Choroid plexus epithelial cell (primary cell): ENCODE measurements at places on chromosomes 2 and 18.

DNA sequence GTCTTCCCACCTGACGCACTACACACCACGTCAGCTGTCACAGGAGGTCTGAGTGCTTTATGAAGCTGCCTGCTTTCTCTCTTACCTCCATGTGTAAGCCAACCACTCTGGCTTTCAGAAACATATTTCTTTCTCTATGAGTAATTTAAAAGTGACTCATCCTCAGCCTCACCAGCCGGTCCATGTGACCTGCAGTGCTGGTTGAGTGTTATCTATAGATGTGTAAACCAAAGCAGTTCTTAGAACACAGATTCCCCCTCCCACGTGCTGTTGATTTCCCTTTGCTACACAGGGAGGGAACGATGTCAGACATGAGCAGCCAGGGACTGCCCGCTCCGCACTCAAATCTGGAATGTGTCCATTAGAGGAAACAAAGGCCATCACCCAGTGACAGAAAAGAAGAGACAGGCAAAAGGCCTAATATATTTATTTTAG, 157.8 kb downstream of the BCL2 start:
- peak; percentile 96 for DNase-seq

- DNase-seq = no peak
Measured at GRCh38 chr2:9618410-9618809, 12.4 kb downstream of the YWHAQ start.

DNA sequence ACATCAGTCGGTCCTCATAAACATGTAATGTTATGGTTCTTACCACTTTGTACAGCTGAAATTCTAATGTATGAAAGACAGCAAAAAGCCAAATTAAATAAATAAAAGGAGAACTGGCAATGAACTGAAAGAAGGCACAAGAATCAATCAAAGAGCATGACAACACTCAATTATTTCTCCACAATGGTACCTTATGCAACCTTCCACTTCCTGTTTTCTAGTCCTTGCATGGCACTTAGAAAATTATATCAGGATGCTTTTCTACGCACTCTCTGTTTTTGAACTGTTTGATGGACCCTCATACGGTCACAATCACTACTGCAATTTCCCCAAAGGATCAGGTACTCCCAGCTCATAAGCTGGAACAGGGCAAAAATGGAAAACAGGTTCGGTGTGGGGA, 81.6 kb downstream of the EPB41L3 start:
- no peak for DNase-seq

DNA sequence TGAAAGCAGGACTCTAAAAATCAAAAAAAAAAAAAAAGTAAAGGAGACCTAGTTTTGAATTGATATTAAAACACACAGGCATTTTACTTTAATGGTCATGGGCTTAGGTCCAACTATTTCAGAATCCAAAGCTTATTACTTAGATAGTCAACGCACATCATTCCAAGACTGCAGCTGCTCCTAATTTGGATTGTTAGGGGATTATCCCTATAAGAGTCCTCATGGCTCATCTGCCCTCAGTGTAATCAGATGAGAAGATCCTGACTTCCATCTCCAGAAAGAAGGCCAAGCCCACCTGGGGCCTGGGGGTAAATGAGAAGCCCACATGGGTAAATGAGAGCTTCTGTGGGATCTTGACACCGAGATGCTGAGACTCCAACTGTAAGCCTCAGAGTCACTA, 424.2 kb downstream of the NRXN1 start:
- no peak for DNase-seq

DNA sequence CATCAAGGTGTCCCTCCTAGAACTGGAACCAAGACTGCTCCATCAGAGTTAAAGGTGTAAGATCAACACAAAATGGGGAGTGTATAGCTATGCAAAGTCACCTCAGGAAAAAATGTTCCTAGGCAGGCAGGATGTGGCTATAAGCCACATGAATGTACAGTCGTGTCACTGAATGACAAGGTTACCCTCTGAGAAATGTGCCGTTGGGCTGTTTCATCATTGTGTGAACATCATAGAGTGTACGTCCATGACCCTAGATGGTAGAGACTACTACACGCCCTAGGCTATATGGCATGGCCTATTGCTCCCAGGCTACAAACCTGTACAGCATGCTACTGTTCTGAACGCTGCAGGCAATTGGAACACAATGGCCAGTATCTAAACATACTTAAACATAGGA, 24.5 kb downstream of the TYMS start:
- DNase-seq = no peak

GRCh38 chr2:147569426-147569825, 275.4 kb upstream of the ACVR2A start:
- no peak for DNase-seq

GRCh38 chr18:29104227-29104626, 927.3 kb upstream of the CDH2 start:
- DNase-seq = no peak

DNA sequence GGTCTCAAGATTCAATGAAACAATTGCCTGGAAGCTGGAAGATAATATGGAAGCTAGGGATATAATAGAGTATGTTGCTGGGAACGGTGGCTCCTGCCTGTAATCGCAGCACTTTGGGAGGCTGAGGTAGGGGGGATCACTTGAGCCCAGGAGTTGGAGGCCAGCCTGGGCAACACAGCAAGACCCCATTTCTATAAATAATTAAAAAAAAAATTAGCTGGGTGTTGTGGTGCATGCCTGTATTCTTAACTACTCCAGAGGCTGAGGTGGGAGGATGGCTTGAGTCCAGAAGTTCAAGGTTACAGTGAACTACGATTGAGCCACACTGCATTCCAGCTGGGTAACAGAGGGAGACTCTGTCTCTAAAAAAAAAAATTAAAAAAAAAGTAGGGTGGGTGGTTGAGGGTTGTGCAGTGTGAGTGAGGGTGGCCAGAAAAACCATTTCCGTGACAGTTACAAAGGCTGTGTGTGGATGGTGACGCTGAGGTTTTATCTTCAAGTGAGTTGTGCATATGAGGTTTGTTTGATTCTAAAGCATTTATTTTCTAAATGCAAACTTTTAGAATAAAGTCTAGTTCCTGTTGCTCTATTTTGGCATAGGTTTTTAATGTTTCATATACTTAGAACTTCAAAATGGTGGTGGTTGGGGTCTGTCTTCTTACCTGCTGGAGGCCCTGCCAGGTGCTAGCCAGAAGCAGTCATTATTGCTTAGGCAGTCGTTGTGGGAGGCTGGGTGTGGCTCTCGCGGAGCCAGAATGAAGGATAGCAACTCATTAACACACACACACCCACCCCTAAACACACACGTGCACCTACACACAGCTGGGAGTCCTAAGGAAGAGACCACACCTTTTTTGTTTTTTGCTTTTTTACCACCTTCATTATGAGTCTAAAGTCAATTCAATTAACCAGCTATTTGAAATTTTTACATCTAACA, 4.7 kb upstream of the IL1R2 start:
- DNase-seq = no peak

GRCh38 chr2:121110924-121111323, 174.1 kb downstream of the TFCP2L1 start:
- DNase-seq = no peak
